HFFc6 (cell line): ENCODE measurements at places on chromosomes 6 and 20. TPM values are rescaled to one million over a fixed set of nuclear protein-coding genes. Genes with fewer than 3 reads are reported as not detected.
A peak's percentile ranks its signal among the peaks of the same experiment; 100 is the strongest.

GRCh38 chr20:36549628-36549941 is 8.3 kb downstream of the MYL9 start:
- no peak for DNase-seq

DNA sequence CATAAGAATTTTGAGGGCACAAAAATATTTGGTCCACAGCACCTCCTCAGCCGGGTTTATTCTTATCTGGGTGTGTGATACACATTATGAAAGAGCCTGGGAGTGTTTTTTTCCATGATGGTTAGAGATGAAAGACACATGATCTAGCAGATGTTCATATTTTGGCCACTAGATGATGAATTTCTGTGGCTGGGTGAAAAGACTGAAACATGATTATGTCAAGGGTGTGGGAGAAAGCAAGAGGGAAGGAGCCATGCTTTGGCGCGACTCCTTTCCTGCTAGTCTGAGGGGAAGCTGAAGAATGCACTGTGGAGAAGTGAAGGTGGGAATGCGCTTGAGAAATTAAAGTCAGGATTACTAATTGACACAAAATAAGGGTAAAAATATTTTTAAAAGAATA is 102.3 kb downstream of the SH3BGRL2 start:
- no peak for DNase-seq

DNA sequence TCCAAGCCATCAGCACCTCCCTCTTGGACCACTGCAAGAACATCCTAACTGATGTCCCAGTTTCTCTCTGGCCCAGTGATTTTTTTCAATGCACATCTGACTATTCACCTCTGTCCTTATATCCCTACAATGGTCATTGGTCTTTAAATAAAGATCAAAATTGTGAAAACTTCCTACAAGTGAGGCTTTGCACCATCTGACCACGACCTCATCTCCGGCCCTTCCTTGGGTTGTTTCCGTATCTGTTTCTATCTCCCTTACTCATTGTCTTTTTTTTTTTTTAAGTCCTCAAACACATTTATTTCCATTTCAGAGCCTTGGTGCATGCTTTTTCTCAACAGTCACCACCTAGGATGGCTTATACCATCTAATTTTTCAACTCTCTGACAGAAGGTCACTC is 88.1 kb downstream of the IPCEF1 start:
- no peak for DNase-seq

- no peak for DNase-seq
Measured at GRCh38 chr6:143603455-143603854, 74.3 kb upstream of the PHACTR2 start.

C6orf163 gene
- total RNA-seq: 0.14 to 0.32 TPM (median 0.20 TPM) in 3 replicates

- DNase-seq: no peak
Measured at GRCh38 chr20:11130554-11131166, 456.9 kb upstream of the JAG1 start.

TP53TG5 gene
- not detected in 3 replicates for total RNA-seq

DNA sequence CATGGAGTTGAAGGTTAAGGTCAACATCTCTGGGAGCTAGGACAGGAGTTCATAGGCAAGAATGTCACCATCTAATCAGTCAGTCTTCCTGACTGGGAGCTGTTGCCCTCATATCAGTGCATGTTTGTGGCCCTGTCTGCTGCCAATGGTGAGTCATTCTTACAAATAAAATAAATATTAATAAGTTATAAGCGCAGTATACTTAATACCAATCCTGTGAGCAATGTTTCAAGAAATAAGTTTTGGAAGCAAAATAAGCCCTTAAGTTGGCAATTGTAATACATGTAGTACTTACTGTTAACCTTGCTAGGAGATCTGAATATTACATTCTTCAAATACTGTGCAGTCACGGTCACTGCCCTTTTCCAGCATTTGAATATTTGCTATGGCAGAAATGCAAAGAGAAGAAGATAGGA is 20.2 kb upstream of the MDGA1 start:
- peak; percentile 56 for DNase-seq

- no peak for DNase-seq
Measured at GRCh38 chr6:16402581-16402900, 164.2 kb downstream of the GMPR start.

GSTA2 gene
- not detected in 2 replicates for total RNA-seq
